Tibial nerve (tissue), 4 donors: ENCODE measurements at places on chromosomes 5 and 9. TPM values are rescaled to one million over a fixed set of nuclear protein-coding genes. Genes with fewer than 3 reads are reported as not detected.

The F2RL2 gene
- 2.4 TPM for total RNA-seq

The TLE1 gene
- total RNA-seq, result 81.8 TPM

DNA sequence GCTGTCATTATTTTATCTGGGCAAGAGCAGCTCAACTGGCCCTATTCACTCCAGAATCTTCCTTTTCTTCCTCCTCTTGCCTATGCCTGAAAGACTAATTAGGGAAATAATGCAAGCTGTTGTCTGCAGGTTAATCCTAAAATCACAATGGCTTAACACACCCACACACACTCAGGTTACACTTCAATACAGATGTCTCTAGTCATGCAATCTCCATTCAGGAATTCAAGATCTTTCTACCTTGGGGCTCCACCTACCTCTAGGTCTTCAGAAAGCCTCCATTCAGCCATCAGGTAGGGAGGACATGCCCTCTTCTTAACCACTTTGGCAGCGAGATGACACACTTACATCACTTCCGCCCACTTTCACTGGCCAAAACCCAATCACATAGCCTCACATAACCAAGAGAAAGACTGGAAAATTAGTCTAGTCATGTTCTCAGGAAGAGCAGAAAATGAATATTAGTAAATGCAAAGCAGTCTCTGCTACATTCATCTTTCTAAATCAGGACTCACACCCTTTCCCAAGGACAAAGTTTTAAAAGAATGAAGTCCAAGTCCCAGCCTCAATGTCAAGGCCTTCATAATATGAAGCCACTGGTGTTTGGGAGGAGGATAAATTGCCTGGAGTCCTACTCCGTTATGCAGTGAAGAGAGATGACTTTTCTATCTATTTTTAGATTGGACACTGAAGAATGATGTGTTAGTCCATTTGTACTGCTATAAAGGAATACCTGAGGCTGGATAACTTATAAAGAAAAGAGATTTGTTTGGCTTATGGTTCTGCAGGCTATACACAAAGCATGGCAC, 428.1 kb downstream of the EFNA5 start:
- no peak for DNase-seq
- H3K27me3 ChIP-seq, result no peaks in the 10 kb centered on the region
- no peaks in the 10 kb centered on the region for H3K4me1 ChIP-seq
- H3K27ac ChIP-seq, result no peak overlapping the region

GRCh38 chr5:145385276-145385675, 449.9 kb downstream of the PRELID2 start:
- H3K4me3 ChIP-seq, result no peak overlapping the region
- H3K27ac ChIP-seq, result no peak overlapping the region

- no peak for DNase-seq
- H3K4me1 ChIP-seq, result peaks cover 4% of the 10 kb centered on the region
- H3K27me3 ChIP-seq, result no peaks in the 10 kb centered on the region
- no peak overlapping the region for H3K4me3 ChIP-seq
- H3K36me3 ChIP-seq, result no peaks in the 10 kb centered on the region
- H3K27ac ChIP-seq, result no peak overlapping the region
Measured at GRCh38 chr9:15272377-15272928, 34.6 kb downstream of the TTC39B start.

GRCh38 chr9:81070689-81071088, 618.7 kb downstream of the TLE1 start:
- H3K27me3 ChIP-seq, result no peaks in the 10 kb centered on the region
- H3K4me1 ChIP-seq, result no peaks in the 10 kb centered on the region
- no peak overlapping the region for H3K27ac ChIP-seq
- H3K4me3 ChIP-seq, result no peak overlapping the region
- H3K36me3 ChIP-seq, result no peaks in the 10 kb centered on the region

DNA sequence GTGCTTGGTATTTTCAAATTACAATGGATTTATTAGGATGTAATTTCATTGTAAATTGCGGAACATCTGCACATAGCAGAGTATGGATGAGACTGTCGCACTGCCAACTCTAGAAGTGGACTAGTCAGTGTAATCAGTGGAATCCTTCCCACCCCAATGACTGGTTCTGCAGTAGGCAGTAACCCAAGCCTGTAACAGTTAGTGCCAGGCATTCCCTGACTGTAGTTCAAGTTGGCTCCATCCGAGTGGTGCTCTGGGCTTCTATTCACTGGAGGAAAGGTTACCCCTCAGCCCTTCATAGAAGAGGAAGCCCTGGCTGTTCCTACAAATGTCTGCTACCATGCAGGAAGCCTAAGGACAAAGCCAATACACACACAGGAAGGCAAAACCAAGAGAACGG, 23.2 kb downstream of the AK3 start:
- no peaks in the 10 kb centered on the region for H3K27me3 ChIP-seq
- no peak overlapping the region for H3K4me3 ChIP-seq
- no peak overlapping the region for H3K27ac ChIP-seq

GRCh38 chr5:111755942-111756381, 1.0 kb downstream of the NREP start:
- H3K27ac ChIP-seq, result no peak overlapping the region
- H3K27me3 ChIP-seq, result no peaks in the 10 kb centered on the region
- no peak for DNase-seq

DNA sequence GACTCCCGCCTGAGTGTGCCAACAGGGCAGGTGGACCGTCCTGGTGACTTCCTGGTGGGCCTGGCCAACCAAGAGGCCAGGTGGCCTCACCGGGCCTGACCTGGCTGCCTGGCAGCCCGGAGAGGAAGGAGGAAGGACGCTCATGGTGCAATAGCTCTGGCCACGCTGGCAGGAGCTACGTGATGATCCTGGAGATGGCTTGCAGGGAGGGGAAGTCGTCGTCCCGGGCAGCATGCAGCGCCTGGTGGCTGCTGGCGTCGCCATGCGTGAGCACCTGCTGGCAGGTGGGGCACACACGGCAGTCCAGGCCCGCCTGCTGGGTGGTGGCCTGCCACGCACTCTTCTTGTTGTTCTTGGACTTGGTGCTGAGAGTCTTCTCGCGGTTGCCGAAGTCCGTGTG, 26.3 kb downstream of the SPATA31C1 start:
- no peaks in the 10 kb centered on the region for H3K4me1 ChIP-seq
- H3K36me3 ChIP-seq, result no peaks in the 10 kb centered on the region
- no peak overlapping the region for H3K27ac ChIP-seq
- H3K27me3 ChIP-seq, result no peaks in the 10 kb centered on the region
- H3K4me3 ChIP-seq, result no peak overlapping the region
- DNase-seq, result no peak

DNA sequence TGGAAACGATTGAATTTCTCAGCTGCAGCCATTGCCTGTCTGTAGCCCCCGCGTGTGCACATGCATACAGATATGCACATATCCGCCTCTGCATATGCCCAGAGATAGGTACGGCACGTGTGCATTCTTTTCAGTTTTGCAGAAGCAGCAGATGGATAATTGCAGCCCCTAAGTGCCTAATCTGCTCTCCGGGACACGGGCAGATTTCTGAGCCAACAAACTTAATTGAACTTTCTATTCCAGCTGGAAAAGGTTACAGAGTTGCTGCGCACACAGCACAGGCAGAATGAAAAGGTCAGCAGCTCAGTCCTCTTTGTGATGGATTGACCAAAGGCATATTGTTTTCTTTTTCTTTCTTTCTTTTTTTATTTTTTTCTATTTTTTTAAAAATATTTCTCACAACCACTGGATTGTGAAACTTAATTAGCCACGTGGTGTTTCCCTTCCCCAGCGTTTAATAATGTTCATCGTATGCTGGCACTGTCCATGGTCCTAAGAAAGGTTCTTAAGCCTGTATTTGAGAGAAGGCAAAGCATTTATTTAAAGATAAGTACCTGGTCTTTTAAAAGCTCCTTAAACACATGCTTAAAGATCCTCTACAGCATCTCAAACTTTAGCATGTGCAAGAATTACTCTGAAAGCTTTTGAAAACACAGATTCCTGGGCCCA, 270.2 kb upstream of the BRINP1 start:
- no peaks in the 10 kb centered on the region for H3K27me3 ChIP-seq
- no peaks in the 10 kb centered on the region for H3K36me3 ChIP-seq
- H3K4me1 ChIP-seq, result no peaks in the 10 kb centered on the region
- H3K4me3 ChIP-seq, result no peak overlapping the region
- H3K27ac ChIP-seq, result no peak overlapping the region

- H3K27ac ChIP-seq, result no peak overlapping the region
- DNase-seq, result no peak
- H3K4me1 ChIP-seq, result no peaks in the 10 kb centered on the region
Measured at GRCh38 chr5:72540759-72541438, 33.7 kb upstream of the ZNF366 start.
